Small intestine (tissue), 16 donors: ENCODE measurements at places on chromosomes 1 and 21. TPM values are rescaled to one million over a fixed set of nuclear protein-coding genes. Genes with fewer than 3 reads are reported as not detected.
A peak's percentile ranks its signal among the peaks of the same experiment; 100 is the strongest.

The CDK18 gene
- 32.7 TPM for polyA plus RNA-seq

The ATG4C gene
- 2.7 TPM for polyA plus RNA-seq

DNA sequence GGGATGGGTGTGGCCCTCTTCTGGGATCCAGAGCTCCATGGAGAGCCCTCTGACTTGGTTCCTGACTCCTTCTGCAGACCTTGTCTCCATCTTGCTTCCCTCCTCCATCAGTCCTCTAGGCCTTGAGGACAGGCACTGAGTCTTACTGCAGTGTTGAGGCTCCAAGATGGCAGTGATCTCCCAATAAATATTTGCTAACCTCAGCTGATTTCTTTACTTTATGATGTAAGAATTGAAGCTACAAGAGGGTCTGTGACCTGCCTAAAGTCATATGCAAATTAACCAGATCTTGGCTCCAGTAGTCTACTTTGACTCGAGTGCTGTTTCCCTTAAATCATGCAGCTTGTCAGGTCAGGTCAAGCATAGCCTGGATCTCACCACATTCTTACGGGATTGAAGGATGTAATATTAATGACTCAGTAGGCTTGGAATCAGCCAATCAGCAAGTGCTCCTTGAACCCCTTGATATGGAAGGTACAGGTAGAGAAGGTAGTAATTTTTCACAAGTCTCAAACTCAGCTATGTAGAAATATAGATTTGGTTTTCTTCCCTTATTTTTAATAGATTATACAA lies 93.0 kb downstream of the CLIC6 start:
- no peak overlapping the region for H3K27ac ChIP-seq
- H3K36me3 ChIP-seq: no peaks in the 10 kb centered on the region
- no peak for DNase-seq
- no peaks in the 10 kb centered on the region for H3K27me3 ChIP-seq
- no peaks in the 10 kb centered on the region for H3K4me1 ChIP-seq

The MROH9 gene
- 0.01 TPM for polyA plus RNA-seq

- no peak overlapping the region for H3K4me3 ChIP-seq
- H3K27ac ChIP-seq: no peak overlapping the region
- H3K36me3 ChIP-seq: no peaks in the 10 kb centered on the region
- no peaks in the 10 kb centered on the region for H3K27me3 ChIP-seq
These were observed 82.6 kb downstream of the EVA1C start for GRCh38 chr21:32494934-32495709.

The SHE gene
- polyA plus RNA-seq: 15.5 TPM

- DNase-seq: no peak
- H3K27me3 ChIP-seq: no peaks in the 10 kb centered on the region
- no peaks in the 10 kb centered on the region for H3K36me3 ChIP-seq
- H3K27ac ChIP-seq: peak overlapping the region; percentile 76
- H3K4me3 ChIP-seq: no peak overlapping the region
These were observed 8.7 kb downstream of the PLXNA2 start for GRCh38 chr1:208235356-208235981.

The RNU1-3 gene
- not detected for polyA plus RNA-seq

GRCh38 chr1:59604191-59604590 lies 210.6 kb upstream of the HOOK1 start:
- no peak for DNase-seq
- H3K27ac ChIP-seq: no peak overlapping the region
- no peaks in the 10 kb centered on the region for H3K36me3 ChIP-seq
- no peaks in the 10 kb centered on the region for H3K27me3 ChIP-seq

- no peak overlapping the region for H3K4me3 ChIP-seq
- DNase-seq: no peak
- H3K4me1 ChIP-seq: peaks cover 2% of the 10 kb centered on the region
- no peak overlapping the region for H3K27ac ChIP-seq
These were observed 14.2 kb downstream of the PTP4A2 start for GRCh38 chr1:31923901-31924535.

The UROD gene
- polyA plus RNA-seq: 80.8 TPM

The SCNM1 gene
- polyA plus RNA-seq: 35.4 TPM

DNA sequence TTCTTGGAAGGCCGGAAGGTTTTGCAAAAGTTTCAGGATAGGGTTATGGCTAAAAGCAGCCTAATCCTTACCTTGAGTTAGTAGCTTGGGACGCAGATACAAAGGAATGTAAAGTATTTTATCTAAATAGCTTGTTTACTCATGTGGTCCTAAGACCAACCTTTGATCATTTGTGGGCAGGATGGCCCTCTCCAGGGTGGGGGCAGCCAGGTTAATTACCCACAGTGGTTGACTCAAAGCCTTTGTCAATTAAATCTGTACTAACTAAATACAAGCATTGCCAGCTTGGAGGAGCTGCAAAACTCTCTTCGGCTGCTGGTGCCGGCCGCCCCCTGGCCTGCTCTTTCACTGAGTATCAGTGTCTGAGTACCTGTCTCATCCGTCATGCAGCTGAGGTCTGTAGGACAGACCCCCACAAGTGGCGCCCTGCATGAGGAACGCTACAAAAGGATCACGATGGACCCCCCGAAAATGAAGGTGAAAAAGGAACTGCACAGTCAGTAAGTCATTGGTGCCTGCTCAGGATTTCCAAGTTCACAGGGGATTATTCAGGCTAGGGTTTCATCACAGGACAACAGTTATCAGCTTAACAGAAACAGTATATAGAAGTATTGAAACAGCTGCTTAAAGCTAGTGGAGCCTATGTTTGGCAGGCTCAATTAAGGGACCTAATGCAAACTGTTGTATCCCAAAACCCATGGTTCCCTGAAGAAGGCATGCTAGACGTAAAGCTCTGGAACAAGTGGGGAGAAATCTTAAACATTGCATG lies 212.5 kb upstream of the MAP1LC3C start:
- no peaks in the 10 kb centered on the region for H3K27me3 ChIP-seq
- no peak overlapping the region for H3K27ac ChIP-seq
- H3K4me1 ChIP-seq: no peaks in the 10 kb centered on the region
- no peaks in the 10 kb centered on the region for H3K36me3 ChIP-seq
- no peak for DNase-seq
- H3K4me3 ChIP-seq: no peak overlapping the region

The BRINP2 gene
- 0.27 TPM for polyA plus RNA-seq

The MAP1LC3C gene
- not detected for polyA plus RNA-seq

DNA sequence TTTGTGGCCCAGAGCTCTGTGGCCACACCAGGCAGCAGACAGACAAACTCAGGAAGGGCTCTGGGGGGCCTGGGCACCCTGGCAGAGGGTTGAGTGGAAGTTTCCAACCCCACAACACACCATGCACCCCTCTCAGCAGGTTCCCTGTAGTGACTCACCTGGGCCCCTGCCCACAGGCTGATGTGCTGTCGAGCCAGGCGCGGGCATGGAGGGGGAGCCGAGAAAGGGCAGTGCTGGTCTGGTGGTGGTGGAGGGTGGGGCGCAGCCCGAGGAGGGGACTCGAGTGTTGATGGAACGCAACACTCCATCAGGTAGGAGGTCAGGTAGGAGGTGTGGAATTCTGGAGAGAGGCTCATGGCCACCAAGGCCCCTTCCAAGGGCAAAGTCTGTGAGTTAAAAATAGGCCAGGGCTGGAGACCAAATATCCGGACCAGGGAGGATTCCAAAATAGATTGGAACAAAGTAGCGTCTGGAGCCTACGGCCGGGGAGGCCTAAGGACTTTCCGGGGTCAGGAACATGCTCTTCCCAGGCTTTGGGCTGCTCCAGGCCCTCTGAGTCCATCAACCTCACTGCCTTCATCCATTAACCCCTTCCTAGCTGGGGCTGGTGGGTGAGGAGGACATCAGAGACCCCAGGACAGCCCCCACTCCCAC lies 191.5 kb upstream of the AJAP1 start:
- H3K4me3 ChIP-seq: no peak overlapping the region
- no peaks in the 10 kb centered on the region for H3K4me1 ChIP-seq
- no peak for DNase-seq
- no peaks in the 10 kb centered on the region for H3K36me3 ChIP-seq
- H3K27ac ChIP-seq: no peak overlapping the region

- DNase-seq: no peak
- H3K27ac ChIP-seq: no peak overlapping the region
- H3K4me3 ChIP-seq: no peak overlapping the region
- no peaks in the 10 kb centered on the region for H3K4me1 ChIP-seq
These were observed 1878.0 kb downstream of the MRPL39 start for GRCh38 chr21:23729331-23729730.

The CSF3R gene
- 2.4 TPM for polyA plus RNA-seq

- H3K27me3 ChIP-seq: peaks cover 3% of the 10 kb centered on the region
- no peaks in the 10 kb centered on the region for H3K36me3 ChIP-seq
- no peaks in the 10 kb centered on the region for H3K4me1 ChIP-seq
- H3K27ac ChIP-seq: no peak overlapping the region
These were observed 27.2 kb downstream of the LRRN2 start for GRCh38 chr1:204658295-204658694.

The RHBDL2 gene
- not detected for polyA plus RNA-seq

GRCh38 chr1:68819190-68819829 lies 322.4 kb upstream of the DEPDC1 start:
- H3K4me1 ChIP-seq: no peaks in the 10 kb centered on the region
- DNase-seq: no peak
- H3K27ac ChIP-seq: no peak overlapping the region
- no peaks in the 10 kb centered on the region for H3K36me3 ChIP-seq
- no peaks in the 10 kb centered on the region for H3K27me3 ChIP-seq
- no peak overlapping the region for H3K4me3 ChIP-seq

DNA sequence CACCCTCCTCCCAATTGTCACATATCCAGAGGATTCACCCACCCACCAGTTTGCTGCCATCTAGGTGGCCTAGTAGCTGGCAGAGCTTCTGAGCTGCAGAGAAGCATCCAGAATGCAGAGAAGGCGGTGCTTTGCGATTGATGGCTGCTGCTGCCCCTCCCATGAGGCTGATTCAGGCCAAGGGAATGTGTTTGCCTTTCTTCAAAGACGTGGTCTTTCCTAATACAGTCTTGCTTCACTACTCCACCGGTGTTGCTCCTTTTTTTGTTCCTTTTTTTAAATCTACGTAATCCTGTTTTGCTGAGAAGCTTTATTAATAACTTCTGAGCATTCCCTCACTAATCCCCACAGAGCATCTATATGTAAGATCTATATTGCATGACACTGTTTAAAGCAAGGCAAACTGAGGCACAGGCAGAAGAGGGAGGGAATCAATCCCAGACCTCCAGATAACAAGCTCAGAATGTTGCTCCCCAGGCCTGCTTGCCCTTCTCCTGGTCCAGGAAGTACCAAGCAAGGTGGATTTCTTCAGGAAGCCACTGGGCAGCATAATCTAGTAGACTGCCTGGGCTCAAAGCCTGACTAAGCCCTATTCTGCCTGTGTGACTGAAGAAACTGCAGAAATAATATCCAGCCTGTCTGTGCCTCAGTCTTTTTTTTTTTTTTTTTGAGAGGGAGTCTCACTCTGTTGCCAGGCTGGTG lies 275.5 kb upstream of the FMN2 start:
- DNase-seq: peak; percentile 25
- H3K27me3 ChIP-seq: no peaks in the 10 kb centered on the region
- peaks cover 4% of the 10 kb centered on the region for H3K4me1 ChIP-seq
- peak overlapping the region; percentile 67 for H3K27ac ChIP-seq
- no peaks in the 10 kb centered on the region for H3K36me3 ChIP-seq

DNA sequence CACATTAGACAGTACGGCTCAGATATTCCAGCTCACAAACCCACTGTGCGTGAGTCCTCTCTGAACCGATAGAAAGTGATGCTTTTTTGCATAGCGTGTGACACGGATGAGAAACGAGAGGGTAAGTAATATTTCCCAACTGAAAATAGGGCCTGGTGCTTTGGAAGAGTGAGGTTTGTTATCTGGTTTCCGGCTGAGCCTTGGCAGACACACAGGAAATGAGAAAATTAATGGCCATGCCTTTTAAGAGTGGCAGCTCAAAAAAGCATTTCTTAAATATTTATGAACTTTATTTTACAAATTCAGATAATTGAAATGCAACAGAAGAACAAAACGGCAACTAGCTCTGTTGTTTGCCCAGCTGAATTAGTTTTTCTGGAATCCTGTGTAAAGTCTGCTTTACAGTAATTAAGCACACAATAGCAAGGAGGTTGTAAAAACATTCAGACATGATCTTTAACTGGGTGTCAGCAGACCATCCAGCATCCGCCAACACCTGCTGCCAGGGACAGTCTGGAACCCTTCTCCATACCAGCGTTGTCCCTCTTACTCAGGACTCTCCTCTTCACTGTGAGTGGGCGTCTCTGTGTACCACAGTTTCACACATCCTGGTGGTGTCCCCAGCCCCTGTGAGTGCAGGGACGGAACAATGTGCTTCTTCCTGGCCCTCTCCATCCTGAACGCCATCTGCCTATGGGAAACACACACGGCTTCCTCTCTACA lies 155.4 kb downstream of the PGBD5 start:
- H3K27ac ChIP-seq: no peak overlapping the region
- H3K4me3 ChIP-seq: no peak overlapping the region
- DNase-seq: no peak

- H3K36me3 ChIP-seq: no peaks in the 10 kb centered on the region
- DNase-seq: no peak
- no peaks in the 10 kb centered on the region for H3K4me1 ChIP-seq
- no peak overlapping the region for H3K27ac ChIP-seq
These were observed 97.7 kb upstream of the IFFO2 start for GRCh38 chr1:19054216-19054615.

DNA sequence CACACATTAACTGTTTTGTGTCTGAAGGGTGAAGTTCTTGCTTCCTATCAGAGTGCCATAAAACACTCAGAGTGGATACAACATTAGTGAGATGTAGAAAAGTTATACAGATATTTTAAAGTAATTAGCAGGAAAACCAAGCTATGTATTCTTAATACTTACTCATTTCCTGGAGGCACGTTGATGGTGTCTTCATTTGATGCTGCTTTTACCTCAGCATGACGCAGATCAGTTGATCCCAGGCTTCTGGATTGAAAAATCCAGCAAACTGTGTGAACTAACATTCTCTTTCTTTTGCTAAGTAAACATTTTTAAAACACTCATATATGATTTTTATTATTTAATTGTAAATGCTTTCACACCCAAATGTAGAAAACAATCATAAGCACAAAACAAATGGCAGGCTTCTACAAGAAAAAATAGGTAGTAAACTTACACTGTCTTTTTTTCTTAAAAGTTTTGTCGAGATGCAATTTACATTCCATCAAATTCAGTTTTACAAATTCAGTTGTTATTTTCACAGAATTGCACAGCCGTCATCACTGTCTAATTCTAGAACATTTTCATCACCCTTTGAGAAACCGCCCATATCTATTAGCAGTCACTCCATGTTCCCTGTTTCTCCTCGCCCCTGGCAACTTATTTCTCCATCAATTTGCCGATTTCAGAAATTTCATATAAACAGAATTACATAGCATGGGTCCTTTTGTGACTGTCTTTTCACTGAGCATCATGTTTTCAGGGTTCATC lies 198.9 kb downstream of the LRRC7 start:
- no peaks in the 10 kb centered on the region for H3K27me3 ChIP-seq
- no peak overlapping the region for H3K4me3 ChIP-seq
- H3K36me3 ChIP-seq: no peaks in the 10 kb centered on the region

The ELAPOR1 gene
- 64.9 TPM for polyA plus RNA-seq

- no peaks in the 10 kb centered on the region for H3K36me3 ChIP-seq
- peaks cover 3% of the 10 kb centered on the region for H3K4me1 ChIP-seq
- DNase-seq: no peak
- no peak overlapping the region for H3K27ac ChIP-seq
- peaks cover 10% of the 10 kb centered on the region for H3K27me3 ChIP-seq
These were observed 15.4 kb upstream of the MPZL1 start for GRCh38 chr1:167706363-167706762.

The RBM11 gene
- polyA plus RNA-seq: 1.2 TPM

The SHCBP1L gene
- not detected for polyA plus RNA-seq
